ENCODE measurements at places on chromosomes 2 and 18.

DNA sequence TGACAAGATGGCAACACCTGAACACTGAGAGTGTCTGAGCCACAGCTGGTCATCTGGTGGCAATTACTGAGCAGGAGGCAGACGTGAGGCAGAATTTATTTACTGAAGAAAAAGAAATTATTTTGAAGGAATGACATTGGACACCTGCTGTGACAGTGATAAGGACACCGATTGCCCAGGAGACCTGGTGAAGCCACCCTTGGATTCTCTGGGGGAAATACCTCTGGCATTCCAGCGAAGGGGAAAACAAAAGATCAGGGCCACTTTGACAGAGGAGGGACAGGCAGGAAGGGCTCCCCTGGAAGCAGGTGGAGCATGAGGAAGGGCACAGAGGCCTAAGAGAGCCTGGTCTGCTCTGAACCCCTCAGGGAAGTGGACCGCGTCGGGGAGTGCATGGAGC lies 85.4 kb upstream of the ALPP start:
- DNase-seq: no peak

DNA sequence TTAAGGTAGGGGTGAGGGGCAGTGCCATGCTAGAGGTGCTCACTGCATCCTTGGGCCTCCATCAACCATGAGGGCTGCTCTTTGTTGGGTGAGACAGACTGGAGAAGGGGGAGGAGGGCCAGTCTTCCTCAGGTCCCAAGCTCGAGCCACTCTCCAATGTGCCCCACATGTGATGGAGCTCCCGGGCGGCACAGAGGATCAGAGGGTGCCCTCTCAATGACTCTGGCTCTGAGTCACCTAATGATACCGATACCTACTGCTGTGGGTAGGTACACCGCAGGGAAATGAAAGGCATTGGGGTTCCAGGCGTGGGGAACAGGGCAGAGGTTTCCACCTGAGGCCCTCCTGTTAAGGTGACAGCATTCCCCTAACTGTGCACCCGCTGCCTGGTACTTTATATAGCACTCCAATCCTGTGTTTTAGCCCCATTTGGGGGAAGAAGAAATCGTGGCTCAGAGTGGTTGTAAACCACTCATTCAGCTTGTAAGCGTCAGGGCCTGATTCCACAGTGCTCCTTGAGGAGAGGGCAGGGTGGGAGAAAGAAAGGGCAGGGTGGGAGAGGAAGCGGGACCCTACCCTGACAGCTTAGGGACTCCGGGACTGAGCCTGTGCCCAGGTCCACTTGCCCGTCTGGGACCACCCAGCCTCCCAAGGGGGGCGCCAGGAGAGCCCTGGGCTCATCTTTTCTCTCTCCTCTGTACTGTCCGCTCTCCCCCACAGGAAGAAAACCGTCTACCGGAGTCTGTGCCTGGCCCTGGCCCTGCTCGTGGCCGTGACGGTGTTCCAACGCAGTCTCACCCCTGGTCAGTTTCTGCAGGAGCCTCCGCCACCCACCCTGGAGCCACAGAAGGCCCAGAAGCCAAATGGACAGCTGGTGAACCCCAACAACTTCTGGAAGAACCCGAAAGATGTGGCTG lies 1.8 kb downstream of the B3GNT7 start:
- no peak for DNase-seq

DNA sequence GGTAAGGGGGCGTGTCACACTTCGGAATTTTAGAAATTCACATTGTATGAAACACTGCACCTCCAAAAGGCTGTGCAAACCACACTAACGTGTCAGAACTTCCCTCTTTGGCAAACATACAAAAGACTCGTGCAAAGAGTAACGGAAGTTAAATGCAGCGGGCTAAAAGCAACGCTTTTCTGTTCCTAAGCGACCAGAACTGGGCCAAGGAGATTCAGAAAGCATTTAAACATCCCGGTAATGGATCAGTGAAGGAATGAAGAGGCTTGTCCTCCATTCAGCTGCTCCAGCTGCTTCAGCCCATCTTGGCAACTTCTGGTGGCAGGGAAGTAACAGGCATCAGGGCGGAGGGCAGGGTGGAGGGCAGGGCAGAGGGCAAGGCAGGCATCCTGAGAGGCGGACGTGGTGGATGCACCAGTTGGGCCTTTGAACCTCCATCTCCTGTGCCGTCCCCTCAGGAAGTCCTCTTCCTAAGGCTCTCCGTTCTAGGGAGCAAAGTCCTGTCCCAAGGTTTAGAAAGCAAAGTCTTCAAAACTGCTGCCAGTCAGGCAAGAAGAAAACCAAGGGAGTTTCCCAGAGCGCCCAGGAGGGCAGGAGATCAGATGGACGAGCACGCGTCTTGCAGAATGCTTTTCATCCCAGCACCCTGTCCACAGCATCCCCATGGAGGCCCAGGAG lies 230.7 kb downstream of the ZNF516 start:
- DNase-seq: no peak

DNA sequence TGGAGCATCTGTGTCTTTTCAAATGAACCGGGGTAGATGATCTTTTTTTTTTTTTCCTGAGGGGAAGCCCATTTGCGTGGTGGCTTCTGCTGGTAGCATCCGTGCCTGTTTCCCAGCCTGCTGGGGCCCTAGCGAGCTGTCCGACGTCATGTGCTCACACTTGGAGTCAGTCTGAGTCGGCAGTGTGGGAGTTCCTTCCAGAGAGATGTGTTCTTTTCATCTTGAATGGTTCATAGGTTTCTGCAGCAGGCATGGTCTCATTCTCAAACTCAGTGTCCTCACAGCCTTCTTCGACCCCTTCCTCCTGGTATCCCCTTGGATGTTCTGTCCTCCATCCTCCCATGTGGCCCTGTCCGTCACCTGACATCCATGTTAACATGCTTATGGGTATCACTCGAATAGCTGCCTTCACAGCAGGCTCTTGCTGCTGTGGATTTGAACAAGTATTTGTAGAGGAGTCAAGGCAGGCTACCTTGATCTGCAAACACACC lies 51.0 kb downstream of the LDLRAD4 start:
- DNase-seq: no peak

GRCh38 chr2:18482666-18483065 lies 77.8 kb downstream of the RDH14 start:
- no peak for DNase-seq

DNA sequence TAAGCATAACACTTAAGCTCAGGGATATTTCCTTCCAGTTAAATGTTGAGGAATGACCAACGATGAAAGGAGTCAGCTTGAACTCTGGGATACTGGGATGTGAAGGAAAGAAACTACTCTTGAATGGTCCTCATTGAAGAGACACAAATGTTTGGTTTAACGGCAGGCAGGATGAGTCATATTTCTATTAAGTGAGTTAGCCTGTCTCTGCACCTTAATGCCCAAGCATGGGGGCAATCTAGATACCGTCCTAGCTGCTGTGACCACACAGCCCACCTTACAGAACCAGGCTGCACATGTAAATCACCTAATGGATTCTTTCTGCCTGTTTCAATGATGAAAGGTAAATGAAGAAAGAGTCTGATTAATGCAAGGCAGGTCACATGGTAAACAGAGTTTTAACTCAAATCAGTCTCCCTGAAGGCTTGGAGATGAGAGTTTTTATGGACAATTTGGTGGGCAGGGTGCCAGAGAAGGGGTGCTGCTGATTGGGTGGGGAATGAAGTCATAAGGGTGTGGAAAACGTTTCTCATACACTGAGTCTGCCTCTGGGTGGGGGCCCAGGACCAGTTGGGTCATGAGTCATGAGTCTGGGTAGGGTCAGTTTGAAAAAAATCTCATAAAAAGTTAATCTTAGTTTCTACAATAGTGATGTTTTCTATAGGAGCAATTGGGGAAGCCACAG lies 144.6 kb upstream of the MMADHC start:
- DNase-seq: no peak

GRCh38 chr2:85137156-85137555 lies 4.0 kb downstream of the TCF7L1 start:
- DNase-seq: no peak

GRCh38 chr2:37357069-37357468 lies 12.6 kb downstream of the QPCT start:
- no peak for DNase-seq

DNA sequence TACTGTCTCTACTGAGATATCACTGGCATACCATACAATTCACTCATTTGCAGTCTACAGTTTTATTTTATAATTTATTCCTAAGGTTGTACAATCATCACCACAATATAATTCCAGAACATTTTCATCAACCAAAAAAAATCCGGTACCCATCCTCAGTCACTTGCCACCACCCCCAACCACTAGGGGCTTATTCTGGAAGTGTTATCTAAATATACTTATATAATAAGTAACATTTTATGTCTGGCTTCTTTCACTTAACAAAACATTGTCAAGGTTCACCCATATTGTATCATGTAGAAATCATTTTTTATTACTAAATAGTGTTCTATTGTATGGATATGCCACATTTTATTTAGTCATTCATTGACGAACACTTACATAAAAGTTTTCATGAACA lies 440.8 kb downstream of the RNF144A start:
- no peak for DNase-seq

DNA sequence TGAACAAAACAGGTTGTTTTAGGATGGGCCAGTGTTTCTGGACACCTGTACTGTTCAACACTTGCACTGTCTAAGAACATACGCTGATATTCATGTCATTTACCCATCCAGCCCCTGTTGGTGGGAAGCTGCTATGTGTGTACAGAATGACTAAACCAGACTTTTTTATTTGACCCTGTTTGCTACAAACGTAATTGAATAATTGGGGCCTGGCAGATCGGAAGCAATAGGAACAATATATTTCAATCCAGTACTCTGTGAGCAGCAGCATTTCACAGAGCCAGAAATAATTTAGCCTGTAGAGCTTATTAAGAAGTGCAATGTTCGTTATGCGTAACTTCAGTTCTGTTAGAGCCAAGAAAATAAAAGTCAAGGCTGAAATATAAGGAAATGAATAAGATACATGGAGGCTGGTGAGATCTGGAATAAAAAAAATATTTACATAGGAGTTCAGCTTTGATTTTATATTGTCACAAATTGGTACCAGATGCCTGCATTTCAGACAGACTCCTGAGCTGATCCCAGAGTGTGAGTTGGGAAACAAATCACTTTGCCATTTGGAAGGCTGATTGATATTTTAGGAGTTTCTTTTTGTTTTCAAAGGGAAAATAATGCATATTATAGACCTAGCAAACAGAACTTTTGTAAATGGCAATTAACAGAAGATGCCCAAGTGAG lies 19.7 kb downstream of the CABLES1 start:
- no peak for DNase-seq

DNA sequence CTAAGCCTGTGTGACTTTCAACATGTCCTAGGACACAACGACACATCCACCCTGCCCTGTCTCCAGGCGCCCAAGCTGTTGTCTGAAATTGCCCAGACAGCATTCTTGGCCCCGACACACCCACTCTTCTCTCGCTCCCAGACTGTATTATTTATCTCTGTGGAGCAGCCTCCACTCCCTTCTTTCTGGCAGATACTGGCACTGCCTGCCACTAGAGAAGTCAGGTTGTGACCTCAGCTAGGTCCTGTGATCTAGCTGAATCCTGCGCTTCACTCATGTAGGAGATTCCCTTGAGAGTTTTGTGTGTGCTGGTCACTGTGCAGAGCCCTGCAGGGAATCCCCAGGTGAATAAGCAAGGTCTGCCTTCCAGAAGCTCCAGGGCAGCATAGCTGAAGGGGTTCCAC lies 77.1 kb upstream of the TNP1 start:
- no peak for DNase-seq

GRCh38 chr2:232529806-232530547 lies 4.0 kb downstream of the CHRND start:
- DNase-seq: no peak

- DNase-seq: no peak
Observed at GRCh38 chr2:102187496-102188150, 800 bp downstream of the IL1RL2 start.

DNA sequence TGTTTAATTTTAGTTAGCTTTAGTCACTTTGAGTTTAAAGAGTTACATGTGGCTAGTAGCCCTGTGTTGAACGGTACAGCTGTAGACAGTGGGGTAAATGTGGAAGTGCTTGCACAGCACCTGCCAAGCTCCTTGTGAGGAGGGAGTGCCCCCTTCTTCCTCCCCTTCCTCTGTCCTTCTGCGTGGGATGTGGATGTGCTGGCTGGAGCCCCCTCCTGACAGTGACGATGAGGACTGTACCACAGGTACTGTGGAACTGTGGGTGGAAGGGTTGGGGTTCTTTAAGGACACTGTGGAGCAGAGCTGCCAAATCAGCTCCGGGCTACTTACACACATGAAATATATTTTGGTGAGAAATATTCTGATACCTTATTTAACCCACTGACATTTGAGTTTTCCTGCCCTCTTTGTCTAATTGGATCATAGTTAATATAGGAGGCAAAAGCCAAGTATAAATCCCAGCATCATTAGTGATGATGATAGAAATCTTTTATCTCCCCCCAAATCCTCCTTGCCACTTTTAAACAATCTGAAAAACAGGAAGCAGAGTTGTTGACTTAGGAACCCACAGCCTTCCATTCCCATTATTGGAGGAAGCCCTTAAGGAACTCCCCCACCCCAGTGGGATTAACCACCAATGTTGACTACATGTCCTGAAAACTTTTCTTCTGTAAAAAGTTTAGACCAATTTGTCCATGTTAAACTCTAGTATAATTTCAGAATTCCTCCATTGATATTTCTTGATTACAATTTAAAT lies 181.3 kb downstream of the PTPRM start:
- DNase-seq: no peak

DNA sequence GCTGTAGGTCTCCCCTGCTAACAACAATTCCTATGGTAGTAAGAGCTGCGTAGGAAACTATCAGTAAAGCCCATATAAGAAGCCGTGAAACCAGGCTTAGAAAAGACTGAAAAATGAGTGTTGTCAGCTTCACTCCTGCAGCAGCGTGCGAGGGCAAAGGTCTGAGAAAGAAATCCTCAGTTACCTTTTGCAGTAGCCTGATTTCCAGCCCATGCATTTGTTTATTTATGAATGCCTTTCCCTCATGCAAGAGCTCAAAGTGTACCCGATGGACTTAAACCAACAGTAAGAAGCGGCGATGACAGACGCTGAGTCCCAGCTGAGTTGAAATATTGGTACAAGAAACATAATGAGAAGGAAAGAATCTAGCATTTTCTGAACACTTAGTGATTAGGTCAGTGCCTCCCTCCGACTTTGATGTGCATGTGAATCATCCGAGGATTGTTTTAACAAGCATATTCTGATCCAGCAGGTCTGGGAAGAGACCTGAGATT lies 15.0 kb upstream of the POLI start:
- DNase-seq: no peak

- DNase-seq: no peak
Observed at GRCh38 chr2:198016243-198016642, 211.8 kb downstream of the PLCL1 start.

GRCh38 chr18:37276111-37276890 lies 289.3 kb downstream of the CELF4 start:
- DNase-seq: no peak

GRCh38 chr2:145399131-145399530 lies 879.2 kb upstream of the ZEB2 start:
- DNase-seq: no peak

Measured in T-helper 22 cell (primary cell).